Inflammatory macrophage treated with lipopolysaccharide for 4 hours (primary cell): ENCODE measurements at places on chromosomes 6 and 20.
A peak's percentile ranks its signal among the peaks of the same experiment; 100 is the strongest.

GRCh38 chr6:33888664-33889200 is 84.9 kb upstream of the MLN start:
- no peak for DNase-seq

GRCh38 chr6:1802491-1803395 is 193.0 kb downstream of the FOXC1 start:
- DNase-seq: no peak

DNA sequence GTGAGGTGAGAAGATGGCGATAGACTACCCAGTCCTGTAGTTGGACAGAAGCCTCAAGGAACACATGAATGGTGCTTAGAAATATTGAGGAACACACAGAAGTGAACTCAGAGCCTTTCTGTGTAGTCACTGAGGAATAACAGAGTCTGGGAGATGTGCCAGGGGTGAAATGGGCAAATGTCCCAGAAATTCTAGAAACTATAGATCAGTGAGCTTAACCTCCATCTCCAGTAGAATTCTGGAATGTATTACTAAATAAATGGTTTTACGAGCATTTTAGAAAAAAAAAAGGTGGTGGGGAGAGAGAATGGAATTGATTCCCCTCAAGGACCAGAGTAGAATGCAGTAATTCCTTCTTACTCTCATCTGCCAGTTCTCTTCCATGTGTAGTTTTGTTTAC is 380.0 kb downstream of the LMBRD1 start:
- no peak for DNase-seq

DNA sequence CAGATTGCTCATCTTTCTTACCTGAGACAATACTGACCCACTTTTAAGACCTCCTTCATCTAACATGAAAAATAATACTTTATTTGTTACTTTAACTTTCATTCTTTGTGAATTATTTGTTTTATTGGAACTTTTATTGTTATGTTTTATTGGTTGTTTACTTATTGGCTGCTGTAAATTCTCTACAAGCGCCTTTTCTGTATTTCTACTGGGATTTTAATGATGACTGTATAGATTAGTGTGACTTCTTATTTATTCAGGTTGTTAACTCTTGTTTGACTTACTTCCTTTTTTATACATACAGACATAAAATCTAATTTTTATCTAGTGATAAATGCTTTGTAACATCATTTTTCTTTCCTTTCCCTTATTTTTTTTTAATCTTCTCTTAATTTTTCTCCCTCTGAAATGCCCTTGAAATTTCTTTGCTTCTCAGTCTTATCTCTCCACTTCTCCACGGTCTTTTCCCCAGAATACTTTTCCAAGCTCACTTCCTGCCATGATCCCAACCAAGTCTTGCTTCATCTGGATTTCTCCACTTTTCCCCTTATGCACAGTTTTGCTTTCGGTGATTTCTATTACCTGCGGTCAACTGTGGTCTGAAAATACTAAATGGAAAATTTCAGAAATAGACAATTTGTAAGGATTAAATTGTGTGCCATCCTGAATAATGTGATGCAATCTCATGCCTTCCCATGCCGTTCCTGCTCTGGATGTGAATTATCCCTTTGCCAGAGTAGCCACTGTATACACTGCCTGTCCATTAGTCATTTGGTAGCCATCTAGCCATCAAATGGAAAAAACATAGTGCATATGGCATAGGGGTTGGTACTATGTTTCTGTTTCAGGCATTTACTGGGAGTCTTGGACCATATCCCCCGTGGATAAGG is 265.9 kb downstream of the PRL start:
- DNase-seq: no peak

DNA sequence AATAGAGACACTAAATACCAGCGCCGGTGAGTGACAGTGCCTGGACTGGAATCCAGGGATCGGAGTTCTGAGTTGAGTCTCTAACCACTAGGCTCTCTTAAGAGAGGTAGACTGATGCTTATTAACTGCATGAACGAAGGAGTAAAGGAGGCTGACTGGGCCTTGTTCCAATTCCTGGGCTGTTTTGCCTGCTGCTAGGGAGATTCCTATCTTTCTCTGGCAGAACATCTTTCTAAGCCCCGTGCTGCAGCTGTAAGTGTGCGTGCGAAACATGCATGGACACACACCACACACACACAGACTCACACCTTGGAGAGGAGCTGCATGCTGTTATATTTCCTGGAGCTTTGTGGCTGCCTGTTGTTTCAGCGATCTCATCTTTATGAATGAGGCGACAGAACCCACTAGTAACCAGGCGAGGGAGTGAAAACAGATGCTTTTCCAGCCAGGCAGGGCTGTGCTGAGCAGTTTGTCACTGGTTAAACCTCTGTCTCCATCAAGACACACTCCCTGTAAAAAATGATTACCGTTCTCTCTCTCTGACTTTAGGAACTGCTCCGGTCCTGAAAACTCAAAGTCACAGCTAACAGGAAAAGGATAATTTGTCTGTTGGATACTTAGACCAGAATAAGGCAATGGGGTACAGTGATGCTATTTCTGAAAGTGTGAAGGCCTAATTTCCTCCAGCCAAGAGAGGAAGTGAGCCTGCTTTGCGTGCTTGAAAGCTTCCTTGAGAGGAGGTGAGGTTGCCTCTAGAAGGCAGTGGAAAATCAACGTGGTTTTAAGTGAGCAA is 157.4 kb upstream of the ZNF217 start:
- peak; percentile 46 for DNase-seq

DNA sequence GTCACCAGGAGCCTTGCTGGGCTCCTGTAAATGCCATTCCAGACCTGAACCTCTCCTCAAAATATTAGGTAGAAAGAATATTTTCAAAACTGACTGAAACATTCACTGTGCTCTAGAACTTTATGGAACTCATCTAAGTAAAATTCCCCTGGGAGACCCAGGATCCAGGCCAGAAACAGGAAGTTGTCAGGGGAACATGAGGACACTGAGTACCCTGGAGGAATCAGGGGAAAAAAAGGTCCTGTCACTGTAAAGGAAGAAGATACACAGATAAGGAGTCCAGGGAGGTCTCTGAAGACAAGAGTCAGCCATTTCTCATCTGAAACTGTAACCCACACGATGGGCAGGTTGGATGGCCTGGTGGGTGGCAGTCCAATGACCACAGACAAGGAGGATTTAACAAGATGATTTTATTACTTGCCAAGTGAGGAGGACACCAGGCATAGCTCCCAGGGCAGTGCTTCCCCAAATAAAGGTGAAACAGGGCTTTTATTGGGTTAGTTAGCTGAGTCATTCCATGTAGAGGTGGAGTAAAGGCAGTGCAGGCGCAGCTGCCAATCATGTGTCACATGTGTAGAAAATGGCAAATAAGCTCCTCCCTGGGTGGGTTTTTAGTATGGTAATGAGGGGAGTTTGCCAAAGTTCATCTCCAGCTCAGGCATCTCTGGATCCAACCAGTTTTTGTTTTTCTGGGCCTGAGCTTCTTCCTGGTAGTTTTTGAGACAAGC is 138.5 kb downstream of the RCAN2 start:
- DNase-seq: no peak

DNA sequence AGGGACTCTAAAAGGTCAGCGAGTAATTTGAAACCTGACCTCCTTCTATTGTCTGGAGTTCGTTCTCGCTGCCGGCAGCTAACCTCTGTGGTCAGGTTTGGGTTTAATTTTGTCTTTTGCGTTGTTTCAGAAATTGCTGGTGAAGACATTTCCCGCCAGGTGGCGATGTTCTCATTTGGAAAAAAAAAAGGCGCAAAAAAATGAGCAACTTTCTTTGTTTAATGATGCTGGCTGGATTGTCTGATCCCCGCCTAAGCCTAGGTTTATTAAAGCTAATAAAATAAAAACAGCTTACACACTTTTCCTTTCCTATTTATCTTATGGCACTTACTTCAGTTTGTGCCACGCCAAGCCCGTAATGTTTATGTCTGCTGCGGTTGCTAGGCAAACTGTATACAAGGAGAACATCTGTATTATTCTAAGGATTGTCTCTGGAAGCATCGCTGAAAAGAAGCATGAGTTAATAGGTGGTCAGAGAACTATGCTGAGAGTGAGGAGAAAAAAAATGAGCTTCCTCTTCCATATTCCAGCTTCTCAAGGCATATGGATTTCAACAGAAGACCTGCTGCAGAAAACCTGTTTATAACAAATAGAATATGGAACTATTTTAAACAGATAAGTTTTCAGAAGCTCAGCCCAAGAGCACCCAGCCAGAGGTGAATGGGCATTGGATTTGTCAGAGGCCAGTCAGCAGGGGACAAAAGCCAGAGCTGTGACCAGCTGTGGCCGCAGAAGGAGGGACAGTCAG is 205.7 kb downstream of the DOK5 start:
- peak; percentile 0 for DNase-seq

DNA sequence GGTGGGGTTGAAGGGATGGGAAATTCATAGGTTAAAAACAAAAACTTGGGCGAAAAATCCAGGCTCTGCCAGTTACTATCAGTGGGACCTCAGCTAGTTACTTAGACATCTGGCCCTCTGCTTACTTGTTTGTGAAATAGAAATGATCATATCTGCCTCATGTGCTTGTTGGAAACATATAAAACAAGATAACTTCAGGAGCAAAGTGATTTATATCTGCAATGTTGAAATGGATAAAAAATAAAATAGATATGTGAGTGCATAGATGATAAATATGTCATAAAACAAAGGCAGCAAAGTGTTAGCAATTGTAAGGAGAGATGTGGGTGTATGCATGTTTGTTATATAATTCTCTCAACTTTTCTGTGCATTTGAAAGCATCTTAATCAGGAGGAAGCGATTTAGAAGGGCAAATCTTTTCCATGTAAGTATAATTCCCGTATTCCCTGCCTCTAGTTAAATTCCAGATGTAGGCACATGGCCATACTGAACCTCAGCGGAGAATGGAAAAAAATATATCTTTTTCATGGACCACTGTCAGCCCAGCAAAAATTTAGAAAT is 579.0 kb upstream of the FLRT3 start:
- no peak for DNase-seq

- no peak for DNase-seq
Measured at GRCh38 chr6:85110943-85111342, 338.9 kb upstream of the NT5E start.

DNA sequence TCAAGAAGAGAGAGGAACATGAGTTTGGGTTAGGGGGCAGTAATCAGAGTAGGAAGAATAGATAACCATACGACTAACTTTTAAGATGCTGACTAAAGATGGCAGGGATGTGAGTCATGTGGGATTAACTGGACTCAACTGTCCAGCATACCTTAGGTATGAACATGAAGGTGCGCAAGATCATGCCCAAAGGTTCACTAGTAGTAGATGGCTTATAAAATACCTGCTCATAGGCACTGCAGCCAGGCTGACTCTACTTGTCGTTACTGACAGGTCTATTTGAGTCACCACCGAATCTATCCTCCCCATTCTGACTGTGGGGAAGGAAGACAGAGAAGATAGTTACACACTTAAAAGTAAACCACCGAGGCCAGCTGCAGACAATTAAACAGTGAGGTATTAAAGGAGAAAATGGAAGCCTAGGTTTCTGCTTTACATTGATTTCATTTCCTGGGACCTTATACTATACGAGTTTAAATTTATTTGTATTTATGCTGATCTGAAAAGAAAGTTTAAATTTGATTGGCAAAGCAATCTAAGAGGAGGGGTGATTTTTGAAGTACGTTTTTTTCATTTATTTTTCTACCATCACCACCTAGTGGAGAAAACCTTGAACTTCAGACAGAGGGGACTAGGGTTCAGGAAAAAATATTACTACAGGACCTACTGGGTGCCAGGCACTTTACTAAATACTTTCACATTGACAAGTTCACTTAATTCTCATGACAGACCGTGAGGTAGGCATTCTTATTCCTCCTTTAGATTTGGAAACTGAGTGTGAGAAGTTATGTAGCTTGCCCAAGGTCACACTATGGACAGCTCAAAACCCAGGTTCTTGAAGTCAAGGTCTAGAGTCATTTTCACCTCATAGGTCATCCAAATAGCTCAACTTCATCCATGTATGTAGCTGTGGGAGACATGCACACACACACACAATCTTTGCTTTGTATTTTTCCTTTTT is 4.0 kb upstream of the WRNIP1 start:
- peak; percentile 47 for DNase-seq

- peak; percentile 98 for DNase-seq
Measured at GRCh38 chr20:38167851-38168760, 3.0 kb upstream of the TGM2 start.

GRCh38 chr6:33656844-33657243 is 35.7 kb downstream of the ITPR3 start:
- no peak for DNase-seq

DNA sequence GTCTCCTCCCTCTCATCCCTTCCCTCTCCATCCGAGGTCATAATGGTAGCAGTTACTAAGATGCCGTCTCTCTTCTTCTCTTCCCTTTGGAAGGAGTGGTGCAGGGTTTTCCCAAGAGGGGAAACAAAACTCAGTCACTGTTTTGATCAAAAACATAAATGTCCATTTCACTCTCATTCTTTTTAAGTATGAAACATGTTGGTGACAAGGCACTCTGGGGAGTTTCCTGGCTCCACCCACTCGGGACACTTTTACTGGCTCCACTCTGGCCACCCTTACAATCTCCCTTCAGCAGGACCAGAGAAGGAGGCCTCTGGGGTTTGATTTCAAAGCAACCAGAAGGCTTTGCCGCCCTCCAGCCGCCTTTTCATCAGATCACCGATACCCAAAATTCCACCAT is 57.0 kb downstream of the FGD2 start:
- peak; percentile 84 for DNase-seq
